Stimulated activated CD8-positive, alpha-beta memory T cell treated with anti-CD3 and anti-CD28 coated beads, Interleukin-2, amount 100 ng/mL, for 1 hour (primary cell): ENCODE measurements at places on chromosomes 3 and 15.

- DNase-seq: no peak
Observed at GRCh38 chr15:69725957-69726356, 273.3 kb downstream of the RPLP1 start.

- DNase-seq: no peak
Observed at GRCh38 chr15:51751697-51752683, 593 bp downstream of the TMOD2 start.

DNA sequence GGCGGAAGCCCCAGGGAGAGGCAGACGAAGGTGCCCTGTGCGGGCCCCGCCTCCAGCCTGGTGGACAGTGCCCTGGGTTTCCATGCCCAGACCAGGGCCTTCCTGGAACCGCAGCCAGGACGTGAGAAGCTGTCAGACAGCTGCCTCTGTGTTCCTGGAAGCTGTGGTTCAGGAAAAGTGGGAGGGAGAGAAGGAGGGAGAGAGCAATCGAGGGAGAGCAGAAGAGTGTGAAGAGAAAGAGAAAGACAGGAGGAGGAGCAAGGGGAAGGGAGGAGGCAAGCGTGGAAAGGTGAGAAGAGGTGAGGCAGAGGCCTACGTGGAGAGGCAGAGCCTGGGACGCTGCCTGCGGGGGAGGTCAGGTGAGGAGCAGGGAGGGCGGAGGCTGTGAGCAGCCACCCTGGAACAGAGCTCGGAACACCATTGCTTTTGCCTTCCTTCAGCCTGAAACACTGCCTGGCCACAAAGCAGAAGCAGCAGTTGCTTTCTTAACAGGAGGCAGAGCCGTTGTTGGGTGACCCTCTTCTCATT, 18.6 kb downstream of the ZDHHC19 start:
- no peak for DNase-seq

- no peak for DNase-seq
Observed at GRCh38 chr15:85589851-85590250, 204.9 kb downstream of the KLHL25 start.

GRCh38 chr3:159057621-159058020, 255.8 kb downstream of the MFSD1 start:
- DNase-seq: no peak

GRCh38 chr15:43251871-43252250, 14.9 kb downstream of the TGM5 start:
- DNase-seq: no peak

DNA sequence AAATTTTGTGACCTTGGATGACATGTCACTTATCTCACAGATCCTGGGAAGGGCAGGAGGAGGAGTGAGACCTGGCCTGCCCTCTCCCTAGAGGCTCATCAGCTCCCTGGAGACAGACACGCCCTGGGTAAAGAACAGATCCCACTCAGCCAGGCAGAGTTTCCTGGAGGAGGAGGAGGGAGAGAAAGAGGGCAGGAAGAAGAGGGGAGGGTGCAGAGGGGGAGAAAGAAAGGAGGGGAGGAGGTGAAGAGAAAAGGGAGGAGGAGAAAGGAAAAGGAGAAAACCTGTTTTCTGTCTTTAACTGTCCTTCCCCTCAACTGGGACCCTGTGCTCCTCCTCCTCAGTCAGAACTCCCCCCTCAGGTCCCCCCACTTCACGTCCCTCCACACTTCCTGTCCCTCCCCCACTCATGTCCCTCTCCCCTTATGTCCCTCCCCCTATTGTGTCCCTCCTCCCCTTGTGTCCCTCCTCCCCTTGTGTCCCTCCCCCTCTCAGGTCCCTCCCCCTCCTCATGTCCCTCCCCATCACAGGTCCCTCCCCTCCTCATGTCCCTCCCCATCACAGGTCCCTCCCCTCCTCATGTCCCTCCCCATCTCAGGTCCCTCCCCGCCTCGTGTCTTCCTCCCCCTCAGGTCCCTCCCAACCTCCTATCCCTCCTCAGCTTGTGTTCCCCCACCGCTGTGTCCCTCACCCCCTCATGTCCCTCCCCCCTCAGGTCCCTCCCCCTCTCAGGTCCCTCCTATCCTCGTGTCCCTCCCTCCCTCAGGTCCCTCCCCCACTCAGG, 52.3 kb upstream of the CGNL1 start:
- no peak for DNase-seq

DNA sequence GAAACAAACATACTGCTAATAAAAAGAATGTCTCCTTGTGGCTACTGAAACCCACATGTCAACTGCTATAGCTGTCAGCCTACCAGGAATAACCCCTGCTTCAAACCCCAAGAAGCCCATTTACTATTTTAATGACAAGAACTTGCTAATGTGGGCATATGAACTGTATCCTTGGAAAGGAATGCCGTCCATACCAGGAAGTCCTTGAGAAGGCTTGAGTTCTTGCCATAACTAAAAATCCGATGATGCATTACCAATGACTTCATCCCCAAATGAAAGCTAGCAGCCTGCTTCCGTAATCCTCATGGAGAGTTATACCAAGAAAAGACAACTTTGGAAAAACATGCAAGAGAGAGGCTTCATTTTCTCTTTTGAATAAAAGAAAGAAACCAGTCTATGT, 34.8 kb downstream of the MINDY4B start:
- DNase-seq: no peak
